Left cardiac atrium (tissue), 4 donors: ENCODE measurements at places on chromosomes 6 and 20. TPM values are rescaled to one million over a fixed set of nuclear protein-coding genes. Genes with fewer than 3 reads are reported as not detected.

GINM1 gene
- 46.0 TPM for total RNA-seq

ITPR3 gene
- 9.6 TPM for total RNA-seq

NMBR gene
- total RNA-seq = not detected

SSTR4 gene
- total RNA-seq = not detected

EYA2 gene
- total RNA-seq = 3.0 TPM

KCNK16 gene
- not detected for total RNA-seq
